ENCODE measurements at places on chromosomes 1 and 21.

GRCh38 chr1:119448127-119448511 lies 33.2 kb downstream of the HSD3B2 start:
- DNase-seq: no peak

DNA sequence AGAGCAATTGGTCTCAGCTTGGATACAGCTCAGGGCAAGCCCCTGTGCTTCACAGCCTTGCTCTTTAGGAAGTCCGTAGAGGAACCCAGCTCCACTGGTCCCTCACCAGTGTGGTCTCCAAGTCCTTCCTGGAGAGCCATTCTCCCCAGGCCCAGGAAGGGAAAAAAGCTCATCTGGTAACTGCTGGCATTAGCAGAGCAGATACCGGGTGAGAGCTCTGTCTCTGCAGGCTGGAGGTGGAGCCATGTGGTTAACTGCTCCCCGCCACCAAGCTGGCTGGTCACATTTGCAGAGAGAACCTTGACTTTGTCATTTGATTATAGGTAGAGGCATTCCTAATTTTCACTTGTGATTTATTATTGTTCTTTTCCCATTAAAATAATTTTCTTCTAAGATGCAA lies 169.6 kb downstream of the ROR1 start:
- DNase-seq: no peak

DNA sequence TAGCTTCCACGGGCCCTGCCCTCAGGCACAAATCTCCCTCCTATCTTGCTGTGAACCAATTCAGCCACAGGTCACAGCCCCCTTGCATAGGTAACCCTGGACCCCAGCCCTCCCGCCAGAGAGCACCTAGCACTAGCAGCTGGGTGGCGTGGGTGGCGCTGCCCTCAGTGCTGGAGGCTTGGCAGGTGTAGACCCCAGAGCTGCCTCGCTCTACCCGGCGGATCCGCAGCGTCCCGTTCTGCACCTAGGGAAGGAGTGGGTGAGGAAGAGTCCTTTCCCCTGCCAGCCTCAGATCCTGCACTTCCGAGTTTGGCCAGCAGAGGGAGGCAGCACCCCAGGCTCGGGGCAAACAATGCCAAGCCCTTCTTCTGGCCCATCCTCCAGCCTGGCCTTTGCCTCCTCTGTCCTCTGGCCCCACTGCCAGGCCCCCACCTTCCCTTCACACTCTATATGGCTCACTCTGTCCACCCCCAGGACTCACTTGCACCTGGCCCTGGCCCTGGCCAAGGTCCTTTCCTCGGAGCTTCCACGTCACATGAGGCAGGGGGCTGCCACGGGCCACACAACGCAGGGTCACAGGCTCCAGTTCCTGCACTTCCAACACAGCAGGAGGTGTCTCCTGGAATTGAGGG lies 9.0 kb downstream of the IGSF9 start:
- peak; percentile 93 for DNase-seq

- DNase-seq: no peak
Measured at GRCh38 chr1:217078959-217079358, 355.7 kb upstream of the ESRRG start.

- no peak for DNase-seq
Measured at GRCh38 chr21:23613014-23613413, 1994.3 kb downstream of the MRPL39 start.

DNA sequence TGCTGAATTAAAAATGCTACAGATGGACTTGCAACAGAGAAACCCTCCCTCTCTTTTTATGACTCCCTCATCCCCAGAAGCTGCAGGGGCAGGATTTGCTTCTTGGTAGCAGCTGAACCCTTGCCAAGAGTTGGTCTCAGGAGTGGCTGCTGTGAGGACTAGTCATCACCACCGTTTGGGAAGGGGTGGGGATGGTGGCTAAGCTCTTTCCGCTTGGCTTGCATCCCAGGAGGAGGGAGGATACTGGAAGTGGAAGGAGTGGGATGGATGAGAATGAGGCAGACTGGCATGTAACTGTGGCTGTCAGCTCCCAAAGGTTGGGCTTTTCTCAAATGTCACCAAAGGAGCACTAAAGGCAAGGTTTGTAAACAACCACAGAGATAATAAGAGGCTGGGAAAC lies 50.8 kb upstream of the COL24A1 start:
- no peak for DNase-seq

GRCh38 chr21:45328198-45329091 lies 40.8 kb upstream of the POFUT2 start:
- DNase-seq: no peak

DNA sequence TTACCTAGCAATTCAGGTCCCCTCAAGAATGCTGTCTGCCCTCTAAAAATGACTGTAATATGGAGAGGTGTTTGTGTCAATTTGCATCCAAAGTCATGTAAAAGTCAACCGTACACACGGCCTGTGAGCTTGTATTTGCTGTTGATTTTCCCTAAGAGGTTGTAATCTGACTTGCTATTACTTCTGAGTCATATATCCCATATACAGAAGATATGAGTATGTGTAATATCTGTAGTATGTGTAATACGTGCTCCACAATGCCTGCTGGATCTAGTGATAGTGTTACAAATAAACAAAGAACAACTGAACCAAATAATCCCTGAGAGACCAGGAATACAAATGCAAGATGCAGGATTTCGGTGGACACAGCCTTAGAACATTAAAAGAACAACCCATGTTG lies 1.4 kb upstream of the KCNJ6 start:
- no peak for DNase-seq

DNA sequence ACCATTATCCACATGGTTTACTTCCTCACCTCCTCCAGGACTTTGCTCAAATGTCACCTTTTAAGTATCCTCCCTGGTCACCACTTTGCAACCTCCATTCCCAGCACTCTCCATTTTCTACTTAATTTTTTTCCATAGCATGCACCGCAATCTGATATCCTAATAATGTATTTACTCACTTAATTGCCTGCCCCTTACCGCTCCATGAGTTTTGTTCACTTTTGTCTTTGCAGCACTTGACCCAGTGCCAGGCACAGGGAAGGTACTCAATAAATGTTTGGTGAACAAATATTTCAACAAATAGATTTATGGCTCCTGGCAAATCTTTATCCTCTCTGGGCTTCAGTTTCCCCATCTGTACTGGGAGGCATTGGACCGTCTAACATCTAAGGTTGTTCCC lies 53.6 kb downstream of the UBE2T start:
- DNase-seq: no peak

GRCh38 chr1:5926686-5927435 lies 65.4 kb downstream of the NPHP4 start:
- no peak for DNase-seq

- no peak for DNase-seq
Measured at GRCh38 chr1:214017191-214017982, 29.6 kb downstream of the PROX1 start.

GRCh38 chr21:37041706-37042271 lies 31.1 kb downstream of the PIGP start:
- no peak for DNase-seq

GRCh38 chr1:246428542-246429308 lies 78.4 kb downstream of the SMYD3 start:
- peak; percentile 60 for DNase-seq

GRCh38 chr1:91278754-91279153 lies 125.9 kb downstream of the HFM1 start:
- DNase-seq: no peak

- no peak for DNase-seq
Measured at GRCh38 chr1:44689447-44689765, 14.9 kb downstream of the ARMH1 start.

DNA sequence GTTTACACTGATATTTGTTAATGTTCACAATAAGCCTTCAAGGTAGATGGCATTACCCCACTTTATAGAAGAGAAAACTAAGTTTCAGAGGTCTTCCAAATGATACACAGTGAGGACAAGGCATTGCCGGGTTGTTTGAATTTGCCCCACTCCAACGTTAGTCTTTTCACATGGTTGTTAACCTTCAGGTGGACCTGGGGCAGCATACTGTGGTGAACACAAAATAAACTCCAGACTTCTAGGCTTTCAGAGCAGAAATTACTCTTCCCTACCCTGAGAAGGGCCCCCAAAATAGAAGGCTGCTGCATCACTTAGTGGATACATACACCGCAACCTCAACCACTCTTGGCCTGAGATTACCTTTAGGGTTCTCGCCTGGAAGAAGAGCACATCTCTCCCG lies 3.4 kb upstream of the KHDRBS1 start:
- no peak for DNase-seq

DNA sequence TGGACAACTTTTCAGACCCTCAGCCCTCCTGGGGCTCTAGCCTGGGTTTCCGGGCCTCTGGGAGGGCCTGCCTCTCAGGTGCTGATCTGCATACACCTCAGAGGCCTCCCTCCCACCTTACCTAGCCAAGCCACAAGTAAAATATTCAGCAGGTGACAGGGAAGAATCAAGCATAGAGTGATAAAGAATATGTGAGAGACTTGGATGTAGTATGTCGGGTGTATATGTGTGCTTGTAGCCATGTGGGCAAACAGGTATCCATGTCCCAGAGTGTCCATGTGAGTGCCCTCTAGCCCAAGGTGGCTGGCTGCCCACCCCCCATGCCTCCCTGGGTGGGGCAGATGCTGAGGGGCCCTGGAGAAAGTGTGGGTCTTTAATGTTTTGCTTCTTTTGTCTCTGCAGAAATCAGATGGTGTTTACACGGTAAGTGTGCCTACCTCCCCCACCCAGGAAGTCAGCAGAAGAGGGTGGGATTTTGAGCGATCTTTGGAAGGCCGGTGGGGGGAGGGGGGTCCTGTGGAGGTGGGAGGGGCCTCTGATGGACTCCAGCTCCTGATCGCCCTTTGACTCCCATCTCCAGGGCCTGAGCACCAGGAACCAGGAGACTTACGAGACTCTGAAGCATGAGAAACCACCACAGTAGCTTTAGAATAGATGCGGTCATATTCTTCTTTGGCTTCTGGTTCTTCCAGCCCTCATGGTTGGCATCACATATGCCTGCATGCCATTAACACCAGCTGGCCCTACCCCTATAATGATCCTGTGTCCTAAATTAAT lies 3.4 kb downstream of the FCER1G start:
- no peak for DNase-seq

- DNase-seq: peak; percentile 40
Measured at GRCh38 chr1:21904704-21905520, 32.2 kb downstream of the HSPG2 start.

GRCh38 chr1:235586992-235587391 lies 62.6 kb downstream of the GNG4 start:
- DNase-seq: no peak

DNA sequence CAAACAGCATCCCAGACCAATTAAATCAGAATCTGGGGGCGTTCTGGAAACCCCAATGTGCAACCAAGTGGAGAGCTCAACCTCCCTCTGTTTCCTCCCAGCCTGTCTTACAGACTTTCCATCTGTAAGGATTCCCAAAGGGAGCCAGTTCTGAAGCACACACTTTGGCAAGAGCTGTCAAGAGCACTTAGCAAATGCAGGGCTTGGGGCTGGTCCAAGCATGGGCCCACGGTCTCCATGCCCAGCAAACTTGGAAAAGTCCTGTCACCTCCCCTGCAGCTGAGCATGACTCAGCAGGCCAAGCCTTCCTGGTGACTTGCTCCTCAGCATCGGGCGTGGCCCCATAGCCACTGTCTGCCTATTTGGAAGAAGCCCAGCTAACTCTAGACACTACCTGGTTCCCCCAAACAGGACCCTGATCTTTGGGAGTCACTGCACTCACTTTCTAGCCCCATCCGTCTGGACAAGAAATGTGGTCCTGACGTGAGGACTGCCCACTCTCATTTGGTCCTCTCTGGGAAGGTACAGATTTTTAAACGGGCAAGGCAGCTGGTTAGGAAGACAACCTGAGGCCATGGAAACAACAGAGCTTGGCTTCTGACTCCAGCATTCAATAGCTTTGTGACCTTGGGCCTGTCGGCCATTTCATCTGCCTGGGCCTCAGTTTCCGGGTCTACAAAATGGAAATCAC lies 16.9 kb downstream of the SLC2A1 start:
- no peak for DNase-seq

DNA sequence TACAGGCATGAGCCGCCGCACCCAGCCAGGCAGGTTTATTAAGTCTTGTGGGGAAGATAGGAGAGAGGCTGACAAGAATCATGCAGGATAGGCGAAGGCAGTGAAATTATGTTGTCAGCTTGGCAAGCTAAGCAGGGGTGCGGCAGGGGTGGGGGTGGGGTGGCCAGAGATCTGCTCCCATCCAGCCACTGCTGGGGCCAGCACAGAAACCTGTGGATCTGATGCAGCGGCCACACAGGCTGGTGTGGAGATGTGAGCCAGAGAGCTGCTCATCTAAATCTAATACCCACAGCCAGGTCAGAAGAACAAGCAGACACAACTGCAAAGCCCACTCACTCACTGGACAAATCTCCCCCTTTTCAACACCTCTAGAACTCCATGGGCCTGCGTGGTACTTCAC lies 68.7 kb downstream of the KCTD3 start:
- DNase-seq: no peak

- no peak for DNase-seq
Measured at GRCh38 chr21:39003982-39004633, 179.1 kb downstream of the PSMG1 start.

DNA sequence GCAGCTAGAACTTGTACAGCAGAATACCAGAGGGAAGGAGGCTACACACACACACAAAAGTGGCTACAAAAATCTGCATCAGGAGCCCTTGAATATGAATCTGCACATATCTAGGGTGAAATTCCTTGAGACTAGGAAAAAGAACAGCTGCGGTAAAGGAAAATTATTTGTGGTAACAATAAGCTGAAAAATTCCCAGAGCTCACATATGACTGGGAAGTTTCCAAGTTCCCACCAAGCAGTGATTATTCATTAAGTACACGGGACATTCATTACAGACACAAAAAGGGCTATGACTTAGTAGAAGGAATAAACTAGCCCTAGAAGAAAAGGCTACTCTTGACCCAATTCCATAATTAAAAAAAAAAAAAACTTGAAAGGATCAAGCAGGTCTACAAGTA lies 149.5 kb upstream of the BACE2 start:
- DNase-seq: no peak

GRCh38 chr1:158507511-158507910 lies 35.5 kb downstream of the OR10R2 start:
- no peak for DNase-seq

- no peak for DNase-seq
Measured at GRCh38 chr1:114505148-114505561, 5.8 kb downstream of the TRIM33 start.

DNA sequence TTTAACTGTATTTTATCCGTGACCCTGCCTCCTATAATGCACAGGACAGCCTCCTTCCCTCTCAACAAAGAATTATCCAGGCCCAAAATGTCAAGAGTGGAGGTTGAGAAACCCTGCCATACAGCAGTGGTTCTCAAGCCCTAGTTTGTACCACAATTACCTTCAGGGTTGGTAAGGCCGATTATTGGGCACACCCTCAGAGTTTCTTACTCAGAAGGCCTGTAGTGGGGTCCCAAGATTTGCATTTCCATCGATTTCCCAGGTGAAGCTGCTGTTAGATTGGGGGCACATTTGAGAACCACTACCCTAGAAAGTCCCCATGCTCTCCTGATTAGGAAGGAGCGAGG lies 400 bp upstream of the PGBD2 start:
- no peak for DNase-seq

DNA sequence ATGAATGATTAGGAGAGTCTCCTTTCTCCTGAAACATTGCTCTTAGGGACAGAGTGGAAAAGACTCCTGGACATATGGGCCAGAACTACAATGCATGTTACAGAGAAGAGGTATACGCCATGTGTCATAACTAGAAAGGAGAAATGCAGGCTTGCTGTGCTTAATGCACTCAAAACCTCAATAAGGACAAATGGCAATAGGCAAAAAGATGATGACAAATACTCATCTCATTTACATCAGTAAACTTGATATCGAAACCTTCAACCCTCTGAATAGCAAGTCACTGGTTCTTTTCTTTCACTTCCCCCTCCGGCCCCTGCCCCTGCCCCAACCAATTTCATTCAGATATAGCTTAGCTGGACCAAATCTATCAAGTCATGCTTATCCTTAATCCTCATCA lies 1.9 kb upstream of the GPR88 start:
- no peak for DNase-seq
